Activated T-cell treated with anti-CD3 and anti-CD28 coated beads, Interleukin-2, amount 50 U/mL, for 72 hours (primary cell): ENCODE measurements at places on chromosomes 4 and X. TPM values are rescaled to one million over a fixed set of nuclear protein-coding genes. Genes with fewer than 3 reads are reported as not detected.
A peak's percentile ranks its signal among the peaks of the same experiment; 100 is the strongest.

The MSANTD1 gene
- total RNA-seq: 2.5 TPM

The FGF13 gene
- total RNA-seq: not detected

The SPANXN4 gene
- not detected for total RNA-seq

The STS gene
- 0.53 TPM for total RNA-seq

The SMC1A gene
- 188 TPM for total RNA-seq

The ENPP6 gene
- 0.81 TPM for total RNA-seq

The TEX13B gene
- total RNA-seq: not detected

The SPIN2A gene
- total RNA-seq: 1.2 TPM

The DUSP21 gene
- total RNA-seq: not detected

The TKTL1 gene
- total RNA-seq: 0.65 TPM

The VEGFD gene
- total RNA-seq: not detected

- DNase-seq: no peak
These were observed 34.5 kb downstream of the RNF175 start for GRCh38 chr4:153725136-153725830.

- no peak for DNase-seq
These were observed 290.6 kb upstream of the BOD1L1 start for GRCh38 chr4:13918110-13918509.

- no peak for DNase-seq
These were observed 78.5 kb upstream of the SPANXC start for GRCh38 chrX:141320801-141321200.

DNA sequence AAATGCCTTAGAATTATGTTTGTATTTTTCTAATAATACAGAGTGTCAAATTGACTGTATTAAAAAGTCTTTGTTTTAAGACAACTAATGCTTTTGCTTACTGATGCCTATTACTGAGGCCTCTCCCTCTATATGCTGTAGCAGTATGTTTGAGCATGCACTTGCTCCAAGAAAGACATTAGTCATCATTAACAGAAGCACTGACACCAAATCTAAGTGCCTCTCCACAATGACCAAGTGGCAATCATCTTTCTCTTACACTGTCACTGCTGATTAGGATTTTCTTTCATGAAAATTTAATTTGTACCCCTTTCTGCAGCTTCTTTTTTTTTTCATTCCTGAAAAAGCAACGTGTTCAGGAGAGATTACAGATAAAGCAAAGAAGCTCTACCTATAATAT is 11.1 kb upstream of the MAB21L2 start:
- DNase-seq: no peak

DNA sequence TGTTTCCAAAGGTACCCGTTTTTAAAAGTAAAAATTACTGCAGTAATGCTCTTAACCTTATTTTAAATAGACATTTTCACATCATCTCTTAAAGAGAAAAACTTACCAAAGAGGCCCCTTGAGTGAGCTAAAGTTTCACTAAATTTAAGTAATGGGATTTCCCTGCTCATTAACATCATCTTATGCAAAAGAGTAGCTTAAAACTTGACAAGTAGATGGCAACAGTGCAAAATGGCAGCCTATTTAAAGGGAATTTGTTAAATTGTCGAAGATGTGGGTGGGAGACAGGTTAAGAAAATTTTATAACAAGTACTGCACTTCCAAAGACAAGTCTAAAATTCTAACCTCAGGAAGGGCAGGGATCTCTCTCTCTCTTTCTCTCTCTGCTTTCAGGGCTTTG is 271.7 kb upstream of the LDB2 start:
- no peak for DNase-seq

DNA sequence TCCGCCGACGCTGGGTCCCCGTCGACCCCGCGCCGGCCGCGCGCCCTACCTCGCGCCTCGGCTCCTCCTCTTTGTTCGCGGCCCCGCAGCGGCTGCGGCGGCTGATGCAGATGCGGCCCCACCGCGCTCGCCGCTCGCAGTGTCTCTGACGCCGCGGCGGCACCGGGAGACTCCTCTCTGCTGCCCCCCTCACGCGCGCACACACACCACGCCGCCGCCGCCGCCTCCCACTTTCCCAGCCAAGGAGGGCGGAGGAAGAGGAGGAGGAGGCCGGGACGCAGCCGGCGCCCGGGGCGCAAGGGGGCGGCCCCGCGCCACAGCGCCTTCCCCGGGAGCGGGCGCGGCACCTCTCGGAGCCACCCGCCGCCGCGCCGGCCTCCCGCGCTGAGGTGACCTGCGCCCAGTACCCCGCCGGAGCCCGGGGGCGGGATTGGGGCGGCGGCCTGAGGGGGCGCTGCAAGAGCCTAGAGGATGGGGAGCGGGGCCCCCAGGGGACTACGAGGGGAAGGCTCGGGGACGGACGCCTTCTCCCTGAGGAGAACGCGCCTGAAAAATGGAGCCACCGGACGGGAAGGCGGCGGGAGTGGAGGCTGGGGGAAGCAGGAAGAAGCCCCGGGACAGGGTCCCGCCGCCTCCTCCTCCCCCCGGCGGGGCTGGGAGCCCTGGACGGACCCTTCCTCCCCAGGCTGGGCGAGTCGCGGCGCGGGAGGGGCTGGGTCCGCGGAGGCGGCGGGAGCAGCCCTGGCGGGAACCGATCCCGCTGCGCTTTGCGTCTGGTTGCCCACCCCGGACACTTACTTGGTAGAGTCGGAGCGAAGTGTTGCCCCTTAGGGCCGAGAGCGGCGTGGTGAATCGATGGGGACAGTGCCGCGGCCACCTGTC is at the start of gene SH3RF1:
Gene SH3RF1, minus strand, starts transcription at position 147 of the 882 bp plus-strand sequence. CDS start 1,744 bp downstream, outside the sequence.
- peak; percentile 46 for DNase-seq

GRCh38 chr4:153531000-153531358 is 64.8 kb downstream of the TMEM131L start:
- no peak for DNase-seq

GRCh38 chrX:84188320-84188834 is 378 bp upstream of the RPS6KA6 start:
- no peak for DNase-seq

GRCh38 chr4:11415409-11416070 is 13.2 kb downstream of the HS3ST1 start:
- no peak for DNase-seq

DNA sequence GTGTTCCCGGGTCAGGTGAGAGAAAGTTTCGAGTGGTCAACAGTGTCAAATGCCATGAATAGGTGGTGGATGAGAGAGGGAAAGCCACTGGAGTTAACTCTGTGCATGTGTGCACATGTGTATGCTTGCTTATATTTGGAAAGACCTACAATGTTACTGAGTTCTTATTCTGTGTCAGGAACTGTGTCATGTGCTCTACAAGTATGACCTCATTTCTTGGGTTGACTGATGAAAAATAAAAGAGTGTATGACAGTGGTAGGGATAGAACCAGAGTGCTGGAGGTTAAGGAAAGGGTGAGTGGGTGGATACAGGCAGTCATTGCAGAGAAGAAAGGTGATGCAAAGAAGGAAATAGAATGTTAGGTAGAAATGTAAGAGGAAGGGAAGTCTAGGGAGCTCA is 22.1 kb upstream of the DGKK start:
- DNase-seq: no peak

GRCh38 chr4:149768477-149768876 is 47.2 kb downstream of the IQCM start:
- no peak for DNase-seq

DNA sequence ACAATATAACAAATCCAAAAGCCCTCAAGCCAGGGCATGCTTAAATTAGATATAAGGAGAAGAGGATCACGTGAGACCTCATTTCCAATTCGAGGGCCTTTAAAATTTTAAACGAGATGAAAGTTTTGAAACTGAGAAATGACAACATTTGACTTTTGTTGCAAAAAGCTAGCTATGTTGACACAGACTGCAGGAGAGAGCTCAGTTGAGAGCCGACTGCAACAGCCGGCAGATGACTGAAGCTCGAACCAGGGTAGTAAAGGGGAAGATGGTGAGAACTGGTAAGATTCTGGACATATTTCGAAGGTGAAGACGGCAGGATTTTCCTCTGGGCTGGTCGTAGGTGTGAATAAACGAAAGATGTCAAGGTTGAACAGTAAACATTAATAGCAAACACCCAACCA is 773 bp downstream of the PRMT9 start:
- peak; percentile 11 for DNase-seq

DNA sequence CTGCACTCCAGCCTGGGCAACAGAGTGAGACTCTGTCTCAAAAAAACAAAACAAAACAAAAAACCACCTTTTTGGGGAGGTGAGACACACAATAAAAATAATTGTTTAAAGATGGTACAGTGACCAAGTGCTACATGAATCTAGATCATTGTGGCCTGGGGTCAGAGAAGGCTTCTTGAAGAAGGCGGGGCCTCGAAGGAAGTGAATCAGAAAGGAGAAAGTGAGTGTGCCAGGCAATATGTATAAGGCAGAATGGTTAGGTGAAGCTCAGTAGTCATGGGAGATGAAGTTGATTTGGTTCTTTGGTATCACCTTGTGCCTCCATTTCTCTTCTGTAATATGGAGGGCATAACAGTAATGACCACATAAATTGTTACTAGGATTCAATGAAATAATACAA is 58.9 kb downstream of the DOCK11 start:
- DNase-seq: peak; percentile 41

DNA sequence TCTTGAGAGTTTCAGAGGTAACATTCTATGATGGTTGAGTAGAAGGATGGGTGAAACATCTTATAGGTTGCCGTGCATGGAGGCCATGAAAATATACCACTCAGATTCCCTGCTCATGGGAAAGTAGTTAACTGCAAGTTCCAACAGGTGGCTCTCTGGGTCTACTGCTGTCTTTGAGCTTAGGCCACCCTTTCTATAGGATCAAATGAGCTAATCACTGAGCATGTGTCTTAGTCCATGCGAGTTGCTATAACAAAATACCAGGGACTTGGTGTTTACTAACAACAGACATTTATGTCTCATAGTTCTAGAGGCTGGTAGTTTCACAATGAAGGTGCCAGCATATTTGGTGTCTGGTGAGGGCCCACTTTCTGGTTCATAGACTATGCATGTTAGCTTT is 144.8 kb upstream of the UNC5C start:
- DNase-seq: no peak

GRCh38 chrX:39238006-39238405 is 436.7 kb downstream of the MID1IP1 start:
- no peak for DNase-seq

DNA sequence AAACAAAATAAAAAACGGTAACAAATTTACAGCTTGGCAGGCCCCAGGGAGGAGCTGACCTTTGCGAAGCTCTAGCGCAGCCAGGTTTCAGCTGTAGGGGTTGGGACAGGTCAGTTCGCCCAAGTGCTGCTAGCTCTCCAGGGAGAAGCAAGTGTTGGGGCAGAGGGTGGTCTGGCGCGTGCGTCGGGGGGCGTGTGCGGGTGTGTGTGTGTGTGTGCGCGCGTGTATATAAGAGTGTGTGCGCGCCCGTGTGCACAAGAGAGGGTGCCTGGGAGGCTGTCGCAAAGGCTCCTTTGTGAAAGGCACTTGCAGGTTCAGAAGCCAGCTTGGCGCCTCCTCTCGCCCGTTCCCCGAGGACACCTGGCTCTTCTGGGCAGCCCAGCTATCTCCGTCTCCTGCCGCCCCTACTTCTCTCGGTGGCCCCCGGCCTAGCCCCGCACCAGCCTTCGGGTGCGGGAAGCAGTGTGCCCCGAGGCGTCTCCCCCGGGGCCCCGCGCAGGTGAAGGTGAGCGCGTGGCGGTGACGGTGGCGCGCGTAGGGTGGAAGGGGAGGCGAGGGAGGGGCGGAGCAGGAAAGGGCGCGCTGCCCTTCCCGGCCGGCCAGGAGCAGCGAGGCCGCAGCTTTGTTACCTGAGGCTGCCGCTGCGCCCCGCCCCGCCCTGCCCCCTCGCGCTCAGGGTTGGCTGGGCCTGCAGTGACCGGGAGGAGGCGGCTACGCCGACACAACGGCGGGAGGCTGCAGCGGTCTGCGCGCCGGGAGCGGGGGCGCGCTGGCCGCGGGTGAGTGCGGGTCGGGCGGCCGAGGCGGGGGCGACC is at the start of gene FHDC1:
Gene FHDC1, plus strand, starts transcription at position 693 of the 815 bp plus-strand sequence. CDS start 6,735 bp downstream, outside the sequence.
- DNase-seq: peak; percentile 36
